AML-193 (cell line): ENCODE measurements at places on chromosomes 4 and X.

- no peak for DNase-seq
Measured at GRCh38 chr4:83371936-83372335, 37.3 kb upstream of the HPSE start.

GRCh38 chr4:38821739-38822138 lies 17.1 kb upstream of the TLR1 start:
- DNase-seq = no peak

- DNase-seq = no peak
Measured at GRCh38 chrX:75291611-75292010, 17.7 kb downstream of the UPRT start.

DNA sequence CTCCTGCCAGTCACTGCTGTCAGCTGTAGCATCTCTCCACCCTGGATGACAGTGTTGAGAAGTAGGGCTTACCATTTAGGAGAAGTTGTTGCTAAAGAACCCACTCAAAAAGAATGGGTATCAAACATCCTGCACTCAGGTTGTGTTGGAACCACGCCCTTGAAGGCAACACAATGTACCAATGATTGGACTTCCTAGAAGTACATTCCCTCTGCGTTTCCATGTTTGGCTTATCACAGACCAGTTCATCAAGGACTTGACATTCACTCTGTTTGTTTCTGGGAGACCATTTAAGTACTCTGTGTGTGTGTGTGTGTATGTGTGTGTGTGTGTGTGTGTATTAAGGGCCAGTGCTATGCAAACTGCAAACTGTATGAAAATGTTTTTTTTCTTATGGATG lies 200.6 kb upstream of the GATB start:
- DNase-seq = no peak

- no peak for DNase-seq
Measured at GRCh38 chrX:114717921-114718320, 134.0 kb downstream of the HTR2C start.

- no peak for DNase-seq
Measured at GRCh38 chr4:141668200-141668910, 32.0 kb downstream of the IL15 start.

DNA sequence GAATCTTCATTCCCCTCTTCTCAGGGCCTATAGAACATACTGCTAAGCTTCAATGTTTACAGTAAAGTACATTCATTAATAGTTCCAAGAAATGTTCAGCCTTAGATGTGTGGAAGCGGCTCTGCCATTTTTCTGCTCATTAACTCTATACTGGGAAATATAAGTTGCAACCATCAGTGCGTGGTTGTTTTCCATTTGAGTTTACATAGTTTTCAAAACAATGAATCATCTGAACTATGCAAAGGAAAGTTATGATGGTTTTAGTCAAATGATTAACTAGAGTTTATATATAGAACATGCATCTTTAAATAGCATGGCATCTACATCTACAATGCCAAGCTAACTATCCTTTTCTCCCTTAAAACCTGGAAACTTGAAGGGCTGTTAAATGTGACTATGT lies 29.6 kb downstream of the LEF1 start:
- DNase-seq = no peak

GRCh38 chr4:128310266-128310697 lies 22.7 kb upstream of the PGRMC2 start:
- no peak for DNase-seq
